Osteocyte (in vitro differentiated cells): ENCODE measurements at places on chromosomes 13 and 19. TPM values are rescaled to one million over a fixed set of nuclear protein-coding genes. Genes with fewer than 3 reads are reported as not detected.

DNA sequence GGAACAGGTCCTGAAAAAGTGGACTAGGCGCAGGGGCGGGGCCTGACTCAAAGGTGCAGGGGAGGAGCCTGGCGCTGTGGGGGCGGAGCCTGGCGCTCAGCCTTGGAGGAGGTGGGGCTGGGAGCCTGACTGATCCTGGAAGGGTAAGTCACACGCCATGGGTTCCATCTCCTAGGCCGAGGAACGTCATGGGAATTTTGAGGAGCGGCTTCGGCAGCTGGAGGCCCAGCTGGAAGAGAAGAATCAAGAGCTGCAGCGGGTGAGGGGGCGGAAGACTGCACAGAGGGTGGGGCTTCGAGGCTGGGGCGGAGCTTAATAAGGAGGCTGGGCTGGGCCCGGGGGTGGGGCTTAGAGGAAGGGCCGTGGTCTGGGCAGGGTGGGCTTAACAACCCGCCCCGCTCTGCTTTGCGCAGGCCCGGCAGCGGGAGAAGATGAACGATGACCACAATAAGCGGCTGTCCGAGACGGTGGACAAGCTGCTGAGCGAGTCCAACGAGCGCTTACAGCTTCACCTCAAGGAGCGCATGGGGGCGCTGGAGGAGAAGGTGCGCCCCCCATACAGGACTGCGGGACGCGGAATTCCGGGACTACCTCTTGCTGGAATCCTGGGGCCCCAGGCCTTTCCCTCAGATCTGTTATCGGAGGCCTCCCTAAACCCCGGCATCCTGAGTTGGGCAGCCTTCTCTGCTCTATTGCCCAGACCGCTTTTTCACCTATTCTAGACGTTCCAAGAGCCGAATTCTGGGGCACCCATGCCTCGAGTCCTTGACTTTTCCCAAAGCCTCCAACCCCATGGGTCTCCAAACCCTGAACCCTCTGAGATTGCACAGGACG is 14.5 kb downstream of the PPFIA3 start:
- no peaks in the 10 kb centered on the region for H3K27me3 ChIP-seq
- H3K27ac ChIP-seq: no peak overlapping the region
- H3K4me3 ChIP-seq: no peak overlapping the region
- H3K36me3 ChIP-seq: no peaks in the 10 kb centered on the region
- peaks cover 6% of the 10 kb centered on the region for H3K4me1 ChIP-seq

DNA sequence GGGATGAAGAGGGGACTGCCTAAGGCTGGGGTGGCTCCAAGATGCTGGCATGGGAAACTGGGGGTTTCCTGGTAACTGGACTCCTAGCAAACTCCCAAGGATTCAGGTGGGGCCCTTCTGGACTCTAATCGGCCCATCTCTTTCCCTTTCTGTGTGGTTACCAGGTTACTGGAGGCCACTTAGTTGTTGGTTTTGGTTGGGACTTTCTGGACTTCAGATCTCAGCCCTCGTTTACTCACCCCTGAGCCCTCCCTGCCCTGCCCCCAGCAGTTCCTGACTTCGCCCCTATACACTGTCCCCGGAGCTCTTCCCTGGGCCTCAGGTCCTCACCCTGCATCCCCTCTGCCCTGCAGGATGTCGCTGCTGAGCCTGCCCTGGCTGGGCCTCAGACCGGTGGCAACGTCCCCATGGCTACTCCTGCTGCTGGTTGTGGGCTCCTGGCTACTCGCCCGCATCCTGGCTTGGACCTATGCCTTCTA is 328 bp downstream of the CYP4F12 start:
- H3K4me3 ChIP-seq: no peak overlapping the region
- no peaks in the 10 kb centered on the region for H3K27me3 ChIP-seq
- no peak overlapping the region for H3K27ac ChIP-seq
- no peaks in the 10 kb centered on the region for H3K4me1 ChIP-seq

DNA sequence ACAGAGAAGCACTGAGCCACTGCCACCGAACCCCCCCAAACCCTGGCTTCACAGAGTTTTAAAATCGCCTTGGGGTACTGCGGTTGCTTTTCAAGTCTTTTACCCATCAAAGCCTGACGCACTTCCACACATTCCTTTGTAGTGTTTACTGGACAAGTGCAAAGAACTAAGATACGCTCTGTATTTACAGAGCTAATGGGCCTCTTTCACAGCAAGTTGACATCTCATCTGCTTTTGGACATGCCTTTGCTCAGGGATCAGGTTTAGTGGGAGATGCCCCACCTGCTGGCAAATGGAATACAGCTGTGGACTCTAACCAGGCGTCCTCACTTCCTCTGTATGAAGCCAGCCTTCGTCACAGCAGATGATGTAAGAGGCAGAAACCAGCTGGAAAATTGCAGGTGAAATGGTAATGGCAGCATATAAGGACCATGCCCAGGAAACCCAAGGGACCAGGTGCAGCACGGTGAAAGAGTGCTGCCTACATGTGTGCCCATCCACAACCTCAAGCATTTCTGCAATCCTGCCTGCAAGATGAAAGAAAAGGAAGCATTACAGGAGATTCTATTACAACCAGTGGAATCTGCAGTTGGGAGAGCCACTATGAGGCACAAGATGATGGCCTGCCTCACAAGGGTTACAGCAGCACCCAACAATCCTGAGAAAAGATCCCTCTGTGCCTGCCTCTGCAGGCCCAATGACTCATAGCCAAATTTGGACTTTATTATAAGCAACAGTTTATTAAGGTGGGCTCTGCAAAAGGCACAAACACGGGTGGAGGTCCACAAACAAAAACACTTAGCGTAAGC is 34.7 kb downstream of the BRD4 start:
- no peaks in the 10 kb centered on the region for H3K27me3 ChIP-seq
- peaks cover 2% of the 10 kb centered on the region for H3K36me3 ChIP-seq
- DNase-seq: no peak
- peaks cover 95% of the 10 kb centered on the region for H3K4me1 ChIP-seq
- peak overlapping the region; percentile 24 for H3K4me3 ChIP-seq

DNA sequence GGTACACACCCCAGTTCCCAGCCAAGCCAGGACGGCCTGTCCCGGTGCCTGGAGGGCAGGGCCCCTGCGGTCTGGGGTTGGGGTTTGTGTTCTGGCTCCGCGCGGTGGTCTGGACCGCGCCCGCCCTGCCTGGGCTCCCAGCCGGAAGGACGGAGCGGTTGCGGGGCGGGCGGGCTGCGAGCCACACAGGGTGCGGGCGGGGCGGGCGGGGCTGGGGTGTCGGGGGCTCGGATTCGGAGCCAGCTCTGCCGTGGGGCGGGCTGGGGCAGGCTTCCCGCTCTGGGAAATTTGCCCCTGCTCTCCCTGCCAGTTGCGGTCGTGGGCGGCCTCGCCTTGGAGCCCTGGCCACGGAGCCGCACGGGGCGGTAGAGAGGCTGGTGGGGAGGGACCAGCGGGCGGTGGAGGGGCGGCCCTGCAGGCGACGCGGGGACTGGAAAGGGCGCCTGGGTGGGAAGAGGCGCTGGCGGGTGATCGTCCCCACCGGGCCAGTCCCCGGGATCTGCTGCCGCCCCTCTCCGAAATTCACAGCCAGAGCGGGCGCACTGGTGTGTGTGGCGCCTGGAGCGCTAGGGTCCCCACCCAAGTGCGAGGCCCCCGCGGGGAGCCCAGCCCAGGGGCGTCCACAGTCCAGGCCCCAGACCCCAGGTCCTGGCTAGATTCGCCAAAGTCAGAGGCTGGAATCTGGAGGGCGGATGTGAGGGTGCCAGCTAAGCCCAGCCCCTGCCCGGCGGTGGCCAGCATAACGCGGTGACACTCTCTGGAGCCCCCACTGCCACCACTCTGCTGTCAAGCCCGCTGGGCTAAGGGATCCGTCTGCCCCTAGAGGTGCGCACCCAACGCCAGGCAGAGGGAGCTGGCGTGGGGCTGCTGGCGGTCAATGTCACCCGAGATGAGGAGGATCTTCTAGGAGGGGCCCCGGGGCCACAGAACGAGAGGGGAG is 11.0 kb upstream of the ZNF492 start:
- peak; percentile 84 for DNase-seq
- no peaks in the 10 kb centered on the region for H3K27me3 ChIP-seq
- no peak overlapping the region for H3K4me3 ChIP-seq
- H3K36me3 ChIP-seq: peaks cover 1% of the 10 kb centered on the region

The SYCN gene
- not detected in 2 replicates for total RNA-seq

The GADD45B gene
- total RNA-seq: 148 and 165 TPM in 2 replicates
